Cardiac muscle cell (in vitro differentiated cells and primary cell): ENCODE measurements at places on chromosomes 7 and 10. TPM values are rescaled to one million over a fixed set of nuclear protein-coding genes. Genes with fewer than 3 reads are reported as not detected.

STEAP1 gene
- total RNA-seq: not detected in 2 replicates

DDX50 gene
- 48.2 and 52.0 TPM in 2 replicates for total RNA-seq

CDC14C gene
- total RNA-seq: not detected in 2 replicates

DNA sequence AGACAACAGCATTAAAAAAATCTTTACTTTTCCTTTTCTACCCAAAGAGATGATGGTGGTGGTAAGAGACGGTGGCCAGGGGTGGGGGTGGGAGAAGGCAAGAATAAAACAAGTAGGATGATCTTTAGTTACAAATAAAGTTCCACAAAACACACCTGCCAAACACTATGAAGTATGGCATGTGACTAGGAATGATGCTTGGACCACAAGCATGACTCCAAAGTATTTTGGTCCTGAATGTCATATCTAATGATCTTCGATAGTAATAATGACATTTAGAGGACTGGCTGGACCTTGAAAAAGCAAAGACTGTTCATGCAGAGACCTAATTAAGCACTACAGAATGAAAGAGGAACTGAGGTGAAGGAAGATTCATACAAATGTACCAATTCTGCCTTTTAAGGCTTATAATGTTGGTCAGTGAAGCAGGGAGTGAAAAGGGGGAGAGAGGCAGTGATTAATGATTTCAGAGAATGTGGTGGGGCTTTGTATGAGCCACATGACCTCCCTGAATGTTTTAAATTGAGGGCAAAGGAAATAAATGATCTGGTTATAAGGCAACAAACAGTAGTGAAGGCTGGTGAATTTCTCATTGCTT, 29.6 kb upstream of the DKK1 start:
- no peak overlapping the region for H3K4me3 ChIP-seq
- no peaks in the 10 kb centered on the region for H3K27me3 ChIP-seq
- H3K4me1 ChIP-seq: no peaks in the 10 kb centered on the region
- no peak for DNase-seq
- H3K27ac ChIP-seq: no peak overlapping the region
- H3K36me3 ChIP-seq: no peaks in the 10 kb centered on the region

- H3K4me1 ChIP-seq: peaks cover 8% of the 10 kb centered on the region
- no peaks in the 10 kb centered on the region for H3K27me3 ChIP-seq
- H3K36me3 ChIP-seq: no peaks in the 10 kb centered on the region
- peak overlapping the region; percentile 52 for H3K4me3 ChIP-seq
- DNase-seq: peak; percentile 17
Observed at GRCh38 chr7:98399890-98400541, 874 bp downstream of the BAIAP2L1 start.

DNA sequence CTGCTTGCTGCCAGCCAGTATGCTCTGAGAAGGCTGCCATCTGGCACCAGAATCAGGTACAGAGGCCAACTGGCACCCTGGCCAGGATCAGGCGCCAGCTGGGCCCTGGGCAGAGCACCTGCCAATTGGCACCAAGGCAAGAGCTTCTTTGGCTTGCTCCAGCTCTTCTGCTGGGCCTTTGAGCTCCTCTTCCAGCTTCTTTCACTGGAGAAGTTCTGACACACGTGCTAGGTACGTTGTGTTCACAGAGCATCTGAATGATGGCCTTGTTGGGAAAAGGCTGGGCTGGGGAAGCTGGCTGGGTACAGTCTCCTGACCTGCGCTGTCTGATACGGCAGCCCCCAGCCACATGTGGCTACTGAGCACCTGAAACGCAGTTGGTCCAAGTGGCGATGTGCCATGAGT, 31.7 kb upstream of the OPALIN start:
- no peak overlapping the region for H3K4me3 ChIP-seq
- H3K36me3 ChIP-seq: no peaks in the 10 kb centered on the region
- H3K27me3 ChIP-seq: peaks cover 27% of the 10 kb centered on the region
- H3K27ac ChIP-seq: no peak overlapping the region
- no peak for DNase-seq

DNA sequence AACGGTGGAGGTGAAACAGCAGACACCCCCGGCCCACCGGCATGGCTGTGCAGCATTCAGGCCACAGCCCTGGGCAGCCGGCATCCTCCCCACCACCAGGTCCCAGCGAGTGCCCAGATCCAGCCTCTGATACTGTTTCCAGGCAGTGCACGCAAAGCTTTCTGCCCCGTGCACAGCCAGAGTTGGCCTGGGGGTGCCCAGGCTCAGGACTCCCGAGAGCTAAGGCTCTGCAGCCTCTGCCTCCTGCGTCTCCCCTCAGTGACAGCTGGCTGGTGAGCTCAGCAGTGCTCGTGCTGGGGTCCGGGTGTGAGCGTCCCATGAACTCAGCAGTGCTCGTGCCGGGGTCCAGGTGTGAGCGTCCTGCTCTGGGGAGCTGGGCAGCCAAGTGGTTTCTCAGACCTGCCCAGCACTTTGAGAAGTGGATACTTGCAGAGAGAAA, 65.4 kb downstream of the CFAP46 start:
- no peaks in the 10 kb centered on the region for H3K4me1 ChIP-seq
- H3K27me3 ChIP-seq: no peaks in the 10 kb centered on the region
- no peaks in the 10 kb centered on the region for H3K36me3 ChIP-seq
- no peak overlapping the region for H3K4me3 ChIP-seq
- no peak for DNase-seq

DNA sequence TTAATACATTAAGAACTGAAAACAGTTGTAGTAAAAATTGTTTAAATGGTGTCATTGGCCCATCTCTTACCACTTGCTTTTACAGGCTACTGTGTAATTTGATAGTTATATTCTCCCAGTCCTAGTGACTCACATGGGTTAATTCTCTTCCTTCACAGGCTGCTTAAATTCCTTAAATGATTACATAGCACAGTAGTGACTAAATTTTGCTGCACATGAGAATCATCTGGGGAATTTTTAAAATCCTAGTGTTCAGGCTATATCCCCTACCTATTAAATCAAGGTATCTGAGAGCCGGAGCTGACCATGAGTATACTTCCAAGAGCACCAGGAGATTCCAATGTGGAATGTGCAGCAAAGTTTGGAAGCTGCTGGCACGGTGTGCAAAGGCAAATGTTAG, 45.3 kb upstream of the ZNF800 start:
- H3K4me1 ChIP-seq: no peaks in the 10 kb centered on the region
- no peaks in the 10 kb centered on the region for H3K27me3 ChIP-seq
- no peak overlapping the region for H3K4me3 ChIP-seq
- no peak for DNase-seq
- no peak overlapping the region for H3K27ac ChIP-seq
- no peaks in the 10 kb centered on the region for H3K36me3 ChIP-seq

GRCh38 chr7:69739931-69740431, 141.7 kb downstream of the AUTS2 start:
- no peaks in the 10 kb centered on the region for H3K27me3 ChIP-seq
- H3K36me3 ChIP-seq: no peaks in the 10 kb centered on the region
- DNase-seq: peak; percentile 48
- H3K27ac ChIP-seq: peak overlapping the region; percentile 81
- H3K4me3 ChIP-seq: no peak overlapping the region

- DNase-seq: peak; percentile 8
- H3K36me3 ChIP-seq: no peaks in the 10 kb centered on the region
- no peak overlapping the region for H3K4me3 ChIP-seq
Observed at GRCh38 chr7:32335107-32335506, 155.1 kb downstream of the LSM5 start.

GRCh38 chr7:25305831-25306230, 77.5 kb upstream of the NPVF start:
- H3K27me3 ChIP-seq: no peaks in the 10 kb centered on the region
- no peak for DNase-seq
- H3K4me1 ChIP-seq: peaks cover 10% of the 10 kb centered on the region

DNA sequence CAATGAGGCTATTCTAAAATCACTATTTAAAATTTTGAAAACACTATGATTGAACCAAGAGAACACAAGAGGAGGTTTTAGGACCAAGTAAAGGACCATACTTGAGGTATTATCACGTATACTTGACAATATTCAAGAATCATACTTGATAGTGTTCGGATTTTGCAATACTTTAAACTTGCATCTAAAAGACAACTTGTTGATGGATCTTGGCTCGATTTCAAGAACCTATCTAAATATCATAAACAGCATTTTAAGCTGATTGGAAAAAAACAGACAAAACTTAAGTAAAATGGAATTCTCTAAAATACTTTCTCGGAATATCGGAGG, 1.3 kb downstream of the NAMPT start:
- peak overlapping the region; percentile 93 for H3K27ac ChIP-seq
- DNase-seq: peak; percentile 57
- peaks cover 12% of the 10 kb centered on the region for H3K4me1 ChIP-seq
- no peaks in the 10 kb centered on the region for H3K27me3 ChIP-seq

ANKRD30A gene
- not detected in 2 replicates for total RNA-seq

DNA sequence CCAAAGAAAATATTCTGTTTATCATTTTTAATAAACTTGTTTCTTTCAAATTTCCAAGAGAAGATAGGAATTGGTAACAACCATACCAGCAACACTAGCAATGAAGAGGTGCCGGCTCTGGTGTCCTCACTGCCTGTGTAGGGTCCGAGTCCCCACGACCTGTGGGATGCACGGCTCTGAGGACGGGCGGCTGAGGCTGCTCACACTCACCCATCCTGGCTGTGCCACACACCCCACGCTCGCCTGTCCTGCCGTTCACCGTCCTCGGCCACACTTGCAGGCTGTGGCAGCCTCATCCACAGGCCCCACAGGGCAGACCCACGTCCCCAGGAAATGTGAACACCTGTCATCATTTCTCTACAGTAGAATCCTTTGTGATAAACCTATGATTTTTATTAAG, 48.2 kb upstream of the DPYSL4 start:
- H3K27ac ChIP-seq: no peak overlapping the region
- no peak overlapping the region for H3K4me3 ChIP-seq
- no peaks in the 10 kb centered on the region for H3K27me3 ChIP-seq
- H3K4me1 ChIP-seq: no peaks in the 10 kb centered on the region
- no peak for DNase-seq
- H3K36me3 ChIP-seq: no peaks in the 10 kb centered on the region

DNA sequence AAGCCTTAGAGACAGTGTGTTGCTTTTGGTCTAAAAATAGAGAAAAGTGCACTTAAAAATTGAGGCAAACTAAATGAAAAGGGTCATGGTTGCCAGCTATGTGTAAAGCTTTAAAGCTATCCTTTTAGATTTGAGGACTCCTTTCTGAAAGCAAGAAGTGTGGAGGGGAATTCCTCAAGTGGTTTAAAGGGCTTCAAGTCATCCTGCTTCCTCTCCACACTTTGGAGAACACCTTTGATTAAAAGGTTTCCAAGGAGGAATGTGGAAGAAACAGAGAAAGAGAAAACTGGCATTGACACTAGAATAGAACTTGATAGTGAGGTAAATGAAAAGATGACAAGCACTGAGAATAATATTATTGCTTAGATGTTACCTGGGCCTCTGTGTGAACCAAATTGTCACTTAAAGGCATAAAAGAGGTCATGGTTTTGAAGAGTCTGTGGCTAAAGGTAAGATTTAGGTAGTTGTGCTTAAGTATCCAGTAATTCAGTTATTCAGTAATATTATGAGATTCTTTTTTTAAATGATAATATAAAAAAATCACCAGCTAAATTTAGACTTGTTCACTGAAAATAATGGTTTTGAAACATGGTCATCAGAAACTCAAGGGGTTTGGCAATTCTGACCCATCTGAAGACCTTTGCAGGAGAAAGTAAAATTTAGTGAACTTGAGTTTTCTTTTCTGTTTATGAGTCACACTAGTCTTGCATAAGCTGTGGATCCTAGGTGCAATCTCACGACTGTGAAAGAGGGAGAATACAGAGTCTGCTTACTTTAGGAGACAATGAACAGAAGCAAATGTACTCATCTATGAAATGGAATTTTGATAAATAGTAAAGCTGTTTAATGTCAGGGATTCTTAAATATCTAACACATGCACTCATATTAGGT, 466.0 kb downstream of the KIF20B start:
- no peaks in the 10 kb centered on the region for H3K4me1 ChIP-seq
- no peaks in the 10 kb centered on the region for H3K36me3 ChIP-seq
- H3K27ac ChIP-seq: no peak overlapping the region
- DNase-seq: no peak

SGMS1 gene
- 23.0 and 41.6 TPM in 2 replicates for total RNA-seq

STOX1 gene
- total RNA-seq: 6.0 TPM in 2 replicates

DNA sequence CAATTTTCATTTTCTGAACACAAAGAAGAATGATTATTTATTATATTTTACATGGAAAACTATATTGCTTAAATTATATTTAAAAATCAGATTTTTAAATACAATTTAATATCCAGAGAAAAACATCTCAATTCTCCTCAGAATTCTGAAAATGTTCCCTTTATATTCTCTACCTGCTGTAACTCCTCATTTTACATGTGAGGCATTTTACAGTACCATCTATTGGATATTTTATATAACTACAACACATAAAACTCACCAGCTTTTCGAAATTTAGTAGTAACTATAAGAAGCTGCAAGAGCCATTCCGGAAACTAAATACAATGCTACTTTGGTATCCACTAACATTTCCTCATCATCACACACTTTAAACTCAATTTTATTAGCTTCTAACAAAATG, 264.6 kb downstream of the DGKB start:
- no peak overlapping the region for H3K4me3 ChIP-seq
- no peaks in the 10 kb centered on the region for H3K27me3 ChIP-seq
- H3K27ac ChIP-seq: no peak overlapping the region
- DNase-seq: peak; percentile 2
- no peaks in the 10 kb centered on the region for H3K36me3 ChIP-seq

- H3K36me3 ChIP-seq: peaks cover 7% of the 10 kb centered on the region
- H3K4me1 ChIP-seq: no peaks in the 10 kb centered on the region
Observed at GRCh38 chr7:141593134-141593533, 41.9 kb downstream of the AGK start.

ZNF736 gene
- 0.54 and 3.8 TPM in 2 replicates for total RNA-seq

DNA sequence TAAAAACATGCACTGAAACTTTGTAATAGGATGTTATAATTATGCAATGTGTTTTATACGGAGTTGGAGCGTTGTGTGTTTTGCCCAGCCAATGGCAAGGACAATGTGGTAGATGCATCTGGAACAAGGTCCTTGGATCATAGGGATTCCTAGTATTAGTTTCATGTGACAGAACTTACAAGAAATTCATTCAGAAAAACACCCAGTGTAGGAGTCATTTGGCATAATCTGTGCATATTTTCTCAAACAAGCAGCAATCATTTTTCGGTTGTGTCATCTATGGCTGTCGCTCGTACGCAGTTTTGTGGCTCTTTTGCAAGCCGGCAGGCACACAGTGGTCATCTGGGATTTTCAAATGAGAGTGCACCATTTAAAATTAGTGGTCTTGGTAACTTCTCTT, 19.8 kb downstream of the CREB5 start:
- peaks cover 6% of the 10 kb centered on the region for H3K4me1 ChIP-seq
- H3K4me3 ChIP-seq: no peak overlapping the region
- no peak overlapping the region for H3K27ac ChIP-seq
